ENCODE measurements at places on chromosomes 12 and 14.

DNA sequence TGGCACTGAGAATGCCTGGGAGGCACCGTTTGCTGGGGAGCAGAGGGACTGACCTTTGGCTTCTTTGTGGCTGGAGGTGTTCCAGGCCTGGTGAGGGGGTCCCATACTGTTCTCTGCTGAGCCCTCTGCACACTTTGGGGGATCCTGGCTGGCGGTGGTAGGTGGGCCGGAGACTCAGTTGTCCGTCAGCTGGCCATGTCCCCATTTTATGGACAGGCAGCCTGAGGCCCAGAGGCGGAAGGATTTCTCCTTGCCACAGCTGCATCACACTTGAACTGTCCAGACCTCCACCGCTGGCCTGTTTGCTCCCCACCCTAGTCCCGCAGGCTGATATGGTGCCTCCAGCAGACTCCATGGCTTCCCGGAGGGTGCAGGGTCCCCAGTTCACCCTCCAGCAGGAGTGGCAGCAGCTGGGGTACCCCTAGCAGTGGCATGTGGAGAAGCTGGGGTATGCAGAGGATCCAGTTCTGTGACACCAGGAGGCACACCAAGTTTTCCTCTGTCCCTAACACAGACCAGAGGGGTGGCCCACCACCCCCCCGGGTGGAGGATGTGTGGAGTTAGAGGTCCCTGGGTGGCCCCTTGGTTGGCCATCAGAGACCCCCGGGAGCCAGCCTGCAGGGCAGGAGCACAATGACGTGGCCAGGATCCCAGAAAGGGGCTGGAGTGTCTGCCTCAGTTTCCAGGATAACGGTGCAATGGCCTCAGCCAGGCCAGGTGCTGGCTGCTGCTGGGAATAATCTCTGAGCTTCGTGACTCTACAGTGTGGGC is 14.8 kb downstream of the SLC25A29 start:
- DNase-seq = no peak

- no peak for DNase-seq
Measured at GRCh38 chr12:126907900-126908764, 1358.8 kb upstream of the TMEM132C start.

DNA sequence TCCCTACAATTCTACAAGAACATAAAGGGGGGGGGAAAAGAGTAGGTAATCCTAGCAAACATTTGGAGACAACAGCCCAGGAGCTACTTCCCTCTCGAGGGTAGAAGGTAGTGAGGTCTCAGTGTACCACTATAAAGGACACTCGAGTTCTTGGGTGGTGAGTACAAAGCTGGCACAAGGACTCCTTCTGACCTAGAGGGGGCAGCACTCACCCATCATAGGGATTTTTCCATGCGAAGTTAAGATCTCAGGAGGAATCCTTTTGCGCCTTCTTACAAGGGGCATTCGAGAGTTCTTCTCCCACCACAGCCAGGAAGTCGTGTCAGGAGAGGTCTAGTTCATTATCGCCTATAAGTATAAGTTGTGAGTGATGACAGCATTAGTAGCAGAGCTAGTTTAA is 200.2 kb upstream of the RBM19 start:
- no peak for DNase-seq

- DNase-seq = peak; percentile 25
Measured at GRCh38 chr12:104458694-104459367, 2.1 kb downstream of the CHST11 start.

GRCh38 chr12:45789025-45789424 is 59.5 kb downstream of the ARID2 start:
- DNase-seq = no peak

GRCh38 chr14:68511129-68512047 is 281.5 kb downstream of the ZFP36L1 start:
- DNase-seq = no peak

- no peak for DNase-seq
Measured at GRCh38 chr12:93020631-93021597, 91.8 kb upstream of the EEA1 start.

DNA sequence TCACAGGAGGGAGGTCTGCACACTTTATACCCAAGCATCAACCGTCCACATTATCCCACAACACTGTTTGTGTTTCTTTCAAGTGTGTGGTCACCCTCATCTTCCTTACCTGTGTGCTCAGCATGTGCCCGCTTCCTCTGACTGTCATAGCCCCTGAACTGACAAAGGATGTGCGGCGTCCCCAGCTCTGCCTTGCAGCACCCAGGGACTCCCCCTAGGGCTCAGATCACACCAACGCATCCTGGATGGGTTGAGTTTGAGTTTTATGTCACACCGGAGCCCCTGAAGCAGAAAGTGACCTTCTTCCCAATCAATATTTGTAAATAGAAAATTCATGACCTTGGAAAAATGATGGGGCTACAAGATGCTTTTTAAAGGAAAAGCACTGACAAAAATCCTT is 770.7 kb upstream of the TMEM132C start:
- DNase-seq = no peak

GRCh38 chr12:40314927-40315326 is 90.1 kb downstream of the LRRK2 start:
- no peak for DNase-seq

DNA sequence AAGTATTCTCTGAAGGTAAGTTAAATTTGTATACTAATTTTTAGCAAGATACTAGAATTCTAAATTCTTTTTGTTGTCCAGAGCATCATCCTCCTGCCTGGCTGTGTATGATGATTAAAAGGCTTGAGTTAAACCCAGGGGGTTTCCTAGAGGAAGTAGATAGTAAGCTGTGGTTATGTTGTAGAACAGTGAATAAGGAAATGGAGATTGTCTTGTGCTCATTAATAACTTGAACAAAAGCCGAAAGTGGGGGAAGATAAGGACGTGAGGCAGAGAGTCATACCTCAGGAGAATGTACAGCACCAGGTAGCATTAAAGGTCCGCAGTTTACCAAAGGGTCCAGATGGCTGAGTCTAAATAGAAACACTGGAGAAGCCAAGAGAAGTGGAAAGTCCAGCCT is 42.0 kb downstream of the CKB start:
- DNase-seq = no peak

- peak; percentile 37 for DNase-seq
Measured at GRCh38 chr14:61477712-61478462, 156.5 kb downstream of the PRKCH start.

GRCh38 chr12:3534511-3534910 is 43.5 kb downstream of the PRMT8 start:
- DNase-seq = no peak

DNA sequence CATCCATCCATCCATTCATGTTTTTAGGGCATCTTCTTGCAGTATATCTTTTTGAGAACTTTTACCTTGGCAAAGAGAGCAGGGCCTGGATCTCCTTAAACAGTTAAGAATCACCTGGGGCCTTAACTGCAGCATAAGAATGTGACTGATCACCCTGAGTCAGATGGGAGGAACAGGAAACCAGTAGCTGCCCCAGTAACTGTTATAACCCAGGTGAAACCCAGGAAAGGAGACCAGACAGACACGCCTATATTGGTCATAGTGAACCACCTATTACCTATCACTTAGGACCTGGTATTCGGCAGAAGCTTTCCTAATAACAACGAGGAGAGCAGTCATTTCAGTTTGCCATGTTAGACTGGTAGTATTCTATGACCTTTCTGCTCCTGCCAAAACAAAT is 43.4 kb upstream of the NR2C1 start:
- peak; percentile 98 for DNase-seq

DNA sequence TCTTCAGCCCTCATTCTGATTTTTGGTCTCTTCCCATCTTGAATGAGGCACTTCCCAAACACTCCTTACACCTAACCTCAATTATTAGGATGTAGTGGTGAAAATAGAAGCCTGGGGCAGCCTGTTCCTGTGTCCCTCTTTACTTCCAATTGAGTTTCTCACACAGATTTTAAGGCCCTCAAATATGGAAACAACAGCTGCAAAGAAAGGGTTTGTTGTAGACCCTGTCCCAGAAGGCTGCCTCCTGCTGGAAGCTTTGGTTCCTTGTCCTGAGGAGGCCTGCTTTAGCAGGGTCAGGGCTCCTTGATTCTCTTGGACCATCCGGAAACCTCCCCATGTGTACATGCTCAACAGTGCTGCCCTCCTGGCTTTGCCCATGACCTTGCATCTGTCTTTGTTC is 101.3 kb downstream of the TGFB3 start:
- DNase-seq = no peak

DNA sequence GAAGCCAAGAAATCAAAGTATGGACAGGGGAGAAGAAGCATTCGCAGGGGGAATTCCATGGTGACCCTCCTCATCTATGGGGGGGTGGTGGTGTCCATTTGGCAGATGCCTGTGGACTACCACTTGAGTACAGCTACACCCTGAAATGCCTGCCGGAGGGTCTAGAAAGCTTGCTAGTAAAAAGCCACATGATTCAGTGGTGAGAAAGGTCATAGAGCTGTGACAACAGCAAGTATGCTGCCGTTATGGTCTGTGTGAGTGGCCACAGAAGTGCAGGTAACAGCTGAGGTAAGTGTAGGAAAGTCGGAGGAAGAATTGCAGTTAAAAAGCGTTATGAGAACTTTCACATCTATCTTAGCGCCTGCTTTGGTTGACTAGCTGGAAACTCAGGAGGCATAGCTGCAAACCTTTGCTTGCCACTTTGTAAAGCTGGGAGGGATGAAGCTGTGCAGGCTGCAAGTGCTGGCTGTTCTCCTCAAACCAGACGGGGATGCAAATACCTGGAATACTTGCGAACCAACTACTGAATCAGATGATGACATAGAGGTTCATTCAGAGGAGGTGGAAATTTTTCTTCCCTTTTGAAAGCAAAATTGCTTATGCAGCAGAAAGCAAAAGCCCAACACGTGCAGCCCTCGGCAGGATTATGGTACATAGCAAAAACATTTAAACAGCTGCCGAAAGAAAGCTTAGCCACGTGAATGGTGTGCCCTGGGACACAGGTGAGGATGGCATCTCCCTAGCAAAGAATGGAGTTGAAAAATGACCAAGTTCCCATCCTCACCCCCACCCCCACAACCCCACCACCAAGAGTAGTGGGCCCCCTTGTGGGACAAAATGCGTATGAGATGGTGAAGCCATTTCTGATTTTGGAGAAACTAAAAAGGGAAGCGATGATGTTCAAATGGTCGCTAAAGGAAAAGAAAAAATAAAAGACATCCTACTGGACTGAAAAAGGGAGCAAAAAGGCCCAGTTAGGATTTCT is 287.0 kb downstream of the RERGL start:
- DNase-seq = no peak

DNA sequence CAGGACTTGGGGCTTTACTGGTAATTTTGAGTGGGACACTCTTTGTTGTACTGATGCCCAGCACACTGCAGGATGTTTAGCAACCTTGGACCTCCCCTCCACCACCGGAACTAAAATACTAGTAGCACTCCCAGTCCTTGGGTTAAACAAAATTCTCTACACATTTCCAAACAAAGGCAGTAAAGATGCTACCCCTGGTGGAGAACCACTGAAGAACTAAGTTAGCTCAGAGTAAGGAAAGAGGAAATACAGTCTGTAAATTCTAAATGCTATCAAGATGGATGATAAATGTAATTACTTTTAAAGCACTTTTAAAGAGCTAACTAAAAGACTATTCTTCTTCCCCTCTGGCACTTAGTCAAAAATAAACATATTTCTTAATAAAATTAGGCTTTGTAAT is 64.1 kb downstream of the LRP6 start:
- no peak for DNase-seq

DNA sequence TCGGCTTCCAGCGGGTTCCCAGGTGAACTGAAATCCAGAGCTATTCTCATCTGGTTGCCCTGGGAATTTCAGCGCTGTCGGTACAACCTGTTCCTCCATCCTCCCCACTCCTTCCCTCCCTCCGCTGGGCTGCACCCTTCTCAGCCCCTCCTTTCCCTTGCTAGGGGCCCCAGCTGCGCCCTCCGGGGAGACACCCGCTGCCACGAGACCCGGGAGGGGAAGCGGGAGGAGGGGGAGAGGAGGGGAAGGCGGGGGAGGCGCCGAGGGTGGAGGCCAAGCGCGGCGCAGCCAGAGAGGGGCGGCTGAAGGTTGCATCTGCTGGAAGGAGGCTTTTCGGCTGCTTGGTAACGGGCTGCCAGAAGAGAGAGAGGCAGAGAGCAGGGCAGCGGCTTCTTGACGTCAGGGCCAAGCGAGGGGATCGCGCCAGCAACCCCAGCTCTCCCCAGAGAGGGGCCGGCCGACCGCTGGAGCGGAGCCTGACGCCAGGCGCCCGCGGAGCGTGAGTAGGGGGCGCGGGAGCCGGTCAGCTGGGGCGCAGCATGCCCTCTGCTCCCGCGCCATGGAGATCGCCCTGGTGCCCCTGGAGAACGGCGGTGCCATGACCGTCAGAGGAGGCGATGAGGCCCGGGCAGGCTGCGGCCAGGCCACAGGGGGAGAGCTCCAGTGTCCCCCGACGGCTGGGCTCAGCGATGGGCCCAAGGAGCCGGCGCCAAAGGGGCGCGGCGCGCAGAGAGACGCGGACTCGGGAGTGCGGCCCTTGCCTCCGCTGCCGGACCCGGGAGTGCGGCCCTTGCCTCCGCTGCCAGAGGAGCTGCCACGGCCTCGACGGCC is at the start of gene KCNA5:
KCNA5 (plus strand) TSS at position 291 of the 831 bp plus-strand sequence; CDS start at position 560, 269 bp downstream.
- DNase-seq = no peak

DNA sequence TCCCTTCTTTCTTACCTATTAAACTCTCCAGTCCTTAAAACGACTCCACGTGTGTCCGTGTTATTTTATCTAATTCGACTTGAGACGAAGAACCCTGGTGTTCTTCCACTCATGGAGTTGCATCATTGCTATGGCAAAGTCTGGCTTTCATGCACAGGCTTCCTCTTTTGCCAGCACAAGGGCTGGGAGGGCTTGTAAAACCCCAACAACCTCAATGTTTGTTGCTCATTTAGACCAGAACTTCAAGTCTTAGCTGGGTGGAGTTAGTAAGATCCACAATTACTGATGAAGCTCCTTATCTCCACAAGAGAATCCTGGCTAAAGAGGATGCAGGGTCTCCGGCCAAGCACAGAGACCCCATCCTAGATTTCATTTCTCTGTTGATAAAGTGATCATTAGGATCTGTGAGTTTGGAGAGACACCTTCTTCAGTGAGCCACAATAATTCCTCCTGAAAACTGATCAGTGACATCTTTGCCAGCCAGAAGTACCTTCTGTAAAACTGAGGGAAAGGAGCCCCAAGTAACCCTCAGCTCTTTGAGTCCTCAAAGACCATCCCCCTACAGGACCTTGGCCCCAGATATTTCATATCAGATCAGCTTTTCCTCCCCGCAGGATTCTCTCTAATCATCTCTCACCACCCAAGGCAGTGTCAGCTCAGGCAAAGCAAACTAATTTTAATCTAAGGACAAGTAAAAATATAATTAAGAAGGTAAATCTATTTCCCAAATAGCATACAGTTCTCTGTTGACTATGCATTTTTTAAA is 514.6 kb downstream of the FUT8 start:
- DNase-seq = no peak

DNA sequence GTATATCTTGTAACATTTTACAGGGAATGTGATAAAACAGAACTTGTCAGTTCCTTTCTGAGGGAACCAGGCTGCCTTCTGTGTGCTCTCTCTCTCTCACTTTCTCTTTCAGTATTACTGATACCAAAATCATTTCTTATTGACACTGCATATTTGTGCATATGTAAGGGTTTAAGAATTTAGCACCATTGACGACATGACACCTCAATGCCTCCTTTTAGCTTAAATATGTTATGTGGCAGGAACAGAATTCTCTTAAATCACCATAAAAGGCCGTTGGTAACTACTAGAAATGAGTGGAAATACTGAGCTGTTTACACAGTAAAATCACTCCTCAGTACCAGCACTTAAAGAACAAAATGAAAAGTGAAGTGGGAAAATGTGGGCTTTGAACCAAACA is 457.7 kb upstream of the SYT1 start:
- no peak for DNase-seq
